ENCODE measurements at places on chromosomes 16 and 17. TPM values are rescaled to one million over a fixed set of nuclear protein-coding genes. Genes with fewer than 3 reads are reported as not detected.

DNA sequence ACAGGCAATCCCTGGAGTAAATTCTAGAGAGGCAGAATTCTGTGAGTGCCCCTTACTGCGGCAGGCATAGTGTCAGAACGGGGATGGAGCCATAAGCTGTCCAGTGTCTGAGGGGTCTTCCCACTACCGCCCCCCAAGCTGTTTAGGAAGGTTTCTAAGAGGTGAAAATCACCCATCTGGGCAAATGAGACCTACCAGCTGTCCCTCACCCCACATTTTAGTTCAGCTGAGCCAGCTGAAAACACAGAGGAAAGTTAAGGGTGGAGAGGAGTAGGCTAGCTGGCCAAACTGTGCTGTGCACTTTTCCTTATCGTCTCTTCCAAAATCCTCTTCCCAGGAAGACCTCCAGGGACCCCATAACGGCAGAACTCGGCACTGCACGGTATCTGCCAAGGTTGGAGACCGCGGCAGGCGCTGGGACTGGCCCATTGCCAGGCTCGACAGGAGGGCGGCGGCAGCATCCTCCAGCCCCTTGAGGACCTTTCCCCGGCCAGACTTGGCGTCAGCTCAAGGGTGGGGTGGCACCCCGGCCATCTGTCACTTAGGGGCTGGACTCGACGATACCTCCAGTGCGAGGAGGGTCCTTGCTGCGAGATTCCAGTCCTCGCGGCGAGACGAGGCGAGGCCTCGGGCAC lies 955 bp downstream of the ACLY start:
- peaks cover 52% of the 10 kb centered on the region for H3K4me1 ChIP-seq
- H3K36me3 ChIP-seq, result peaks cover 9% of the 10 kb centered on the region
- H3K27me3 ChIP-seq, result no peaks in the 10 kb centered on the region
- peak; percentile 63 for DNase-seq

GRCh38 chr17:50365165-50365564 lies 7.8 kb downstream of the MRPL27 start:
- no peaks in the 10 kb centered on the region for H3K27me3 ChIP-seq
- H3K36me3 ChIP-seq, result peaks cover 42% of the 10 kb centered on the region
- peaks cover 17% of the 10 kb centered on the region for H3K4me1 ChIP-seq
- H3K27ac ChIP-seq, result no peak overlapping the region
- no peak overlapping the region for H3K4me3 ChIP-seq
- DNase-seq, result no peak

DNA sequence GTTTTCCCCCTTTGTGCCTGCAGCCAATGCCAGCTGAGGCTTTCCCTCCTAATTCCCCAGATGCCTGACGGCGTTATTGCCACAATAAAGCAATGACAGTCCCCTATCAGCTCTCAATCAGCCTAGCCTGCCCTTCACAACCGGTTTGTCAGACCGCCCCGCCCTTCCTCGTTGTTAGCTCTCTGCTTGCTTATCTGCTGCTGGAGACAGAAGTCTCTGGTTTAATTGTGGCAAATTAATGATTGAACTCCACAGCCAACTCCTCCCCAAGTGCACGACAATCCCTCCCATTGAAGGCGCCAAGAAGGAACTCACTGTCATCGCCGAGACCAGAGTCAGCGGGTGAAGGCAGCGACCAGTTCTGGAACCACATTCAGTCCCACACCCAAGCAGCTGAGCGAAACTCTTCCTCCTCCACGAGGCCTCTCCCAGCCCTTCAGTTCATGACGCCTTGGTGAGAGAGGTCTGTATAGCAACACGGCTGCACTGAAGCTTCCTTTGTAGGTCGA lies 474.4 kb downstream of the SLC39A11 start:
- no peaks in the 10 kb centered on the region for H3K4me1 ChIP-seq
- H3K27me3 ChIP-seq, result no peaks in the 10 kb centered on the region
- H3K36me3 ChIP-seq, result no peaks in the 10 kb centered on the region
- H3K4me3 ChIP-seq, result no peak overlapping the region

DNA sequence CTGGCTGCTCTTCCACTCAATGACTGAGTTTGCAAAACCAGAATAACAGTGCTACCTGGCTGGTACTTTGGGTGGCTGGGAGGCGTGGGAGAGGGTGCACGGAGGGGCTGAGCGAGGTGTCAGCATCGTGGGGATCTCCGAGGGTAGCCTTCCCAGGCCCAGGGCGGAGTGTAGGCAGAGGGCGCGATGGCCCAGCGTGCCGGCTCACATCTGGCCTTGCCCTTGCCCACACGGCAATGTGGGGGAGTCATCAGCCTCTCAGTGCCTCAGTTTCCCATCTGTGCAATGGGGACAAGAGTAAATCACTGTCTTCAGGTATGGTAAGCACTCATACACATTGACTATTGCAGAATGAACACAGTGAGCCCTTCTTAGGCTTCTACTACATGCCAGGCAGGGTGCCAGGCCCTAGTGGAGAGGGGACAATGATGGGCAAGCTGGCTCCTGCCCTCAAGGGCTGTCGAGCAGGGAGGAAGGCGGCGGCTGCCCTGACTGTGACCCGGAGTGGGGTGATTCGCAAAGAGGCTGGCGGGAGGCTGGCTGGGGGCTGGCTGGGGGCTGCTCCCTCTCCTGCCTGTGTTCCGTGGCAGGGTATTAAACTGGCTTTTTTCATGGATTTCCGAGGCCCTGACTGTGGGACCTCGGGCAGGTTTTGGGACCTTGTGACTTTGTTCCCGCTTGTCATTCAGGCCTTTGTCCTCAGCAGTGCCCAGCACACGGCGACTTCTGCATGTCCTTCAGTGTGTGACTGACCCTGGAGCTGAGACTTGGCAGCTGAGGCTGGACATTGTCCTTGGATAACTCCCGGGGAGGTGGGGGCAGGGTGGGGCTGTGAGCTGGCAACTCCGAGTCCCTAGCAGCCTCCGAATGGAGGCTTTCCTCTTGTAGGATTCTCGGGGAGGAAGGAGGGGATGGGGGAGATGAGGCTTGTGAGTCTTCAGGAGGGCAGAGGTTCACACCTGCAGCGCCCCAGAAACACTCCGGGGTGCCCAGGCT lies 243.1 kb downstream of the SEC14L1 start:
- H3K4me3 ChIP-seq, result no peak overlapping the region
- H3K36me3 ChIP-seq, result no peaks in the 10 kb centered on the region
- H3K27ac ChIP-seq, result peak overlapping the region; percentile 82
- peaks cover 100% of the 10 kb centered on the region for H3K4me1 ChIP-seq
- no peaks in the 10 kb centered on the region for H3K27me3 ChIP-seq
- no peak for DNase-seq

Gene CDH13
- total RNA-seq, result 75.4 TPM
